ENCODE measurements at places on chromosomes 13 and 19.
A peak's percentile ranks its signal among the peaks of the same experiment; 100 is the strongest.

GRCh38 chr13:111393221-111393790 lies 72.9 kb downstream of the TEX29 start:
- no peak for DNase-seq

- DNase-seq: no peak
These were observed 2.5 kb upstream of the FCER2 start for GRCh38 chr19:7704280-7705060.

DNA sequence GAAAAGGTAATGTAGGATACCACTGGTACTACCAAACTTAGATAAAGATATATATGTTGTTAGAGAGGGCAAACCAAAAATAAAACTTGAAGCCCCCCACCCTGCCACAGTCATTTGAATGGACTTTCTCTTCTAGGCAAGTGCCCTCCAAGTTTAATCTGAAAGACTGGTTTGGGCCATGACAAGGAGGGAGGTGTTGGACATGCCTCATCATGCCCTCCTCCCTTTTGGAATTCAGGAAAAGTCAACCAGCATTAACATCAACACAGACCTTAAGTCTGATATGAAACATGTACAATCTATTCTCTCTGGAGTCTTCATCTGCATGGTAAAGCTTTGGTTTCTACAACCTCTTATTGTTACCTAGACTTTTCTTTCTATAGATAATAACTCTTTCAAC lies 46.3 kb upstream of the GPR12 start:
- DNase-seq: no peak

GRCh38 chr19:39328046-39328705 lies 7.5 kb upstream of the LRFN1 start:
- peak; percentile 77 for DNase-seq

GRCh38 chr13:36432106-36432544 lies at the start of gene CCNA1:
Gene CCNA1, plus strand, starts transcription at chr13:36432495. Its CDS starts 562 bp downstream, at chr13:36433057.
- no peak for DNase-seq

GRCh38 chr19:55694241-55694655 lies 19.2 kb downstream of the EPN1 start:
- DNase-seq: no peak

DNA sequence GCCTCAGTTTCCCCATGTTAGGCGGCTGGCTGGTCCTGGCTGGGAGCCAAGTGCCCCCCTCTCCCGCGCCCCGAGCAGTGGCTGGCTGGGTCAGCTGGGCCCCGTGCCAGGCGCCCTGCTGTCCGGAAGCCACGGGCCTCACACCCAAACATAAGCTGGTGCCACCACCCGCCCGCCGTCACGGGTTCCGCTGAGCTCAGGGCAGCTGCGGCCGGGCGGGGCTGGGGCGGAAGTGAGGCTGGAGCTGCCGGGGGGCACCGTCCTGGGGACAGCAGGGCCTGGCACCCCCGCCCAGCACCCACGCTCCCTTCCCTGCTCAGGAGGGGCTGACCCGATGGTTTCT lies 19.3 kb downstream of the HCN2 start:
- peak; percentile 58 for DNase-seq

GRCh38 chr13:113646376-113646775 lies 11.6 kb downstream of the ATP4B start:
- no peak for DNase-seq

DNA sequence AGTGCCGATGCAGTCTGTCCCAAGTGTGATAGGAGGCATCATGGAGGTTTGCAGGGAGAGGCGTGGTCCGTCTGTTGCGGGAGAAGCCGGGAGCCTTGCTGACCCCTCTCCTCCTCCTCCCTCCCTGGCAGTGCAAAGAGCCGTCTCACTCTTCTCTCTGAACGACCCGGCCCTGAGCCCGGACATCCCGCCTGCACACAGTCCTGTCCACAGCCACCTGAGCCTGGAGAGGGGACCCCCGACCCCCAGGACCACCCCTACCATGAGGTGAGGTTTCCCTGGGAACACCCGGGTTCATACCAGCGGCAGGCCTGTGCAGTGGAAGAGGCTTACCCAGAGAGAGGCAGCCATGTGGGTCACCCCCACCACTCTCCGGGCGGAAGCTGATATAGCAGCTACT lies 22.3 kb downstream of the DPF1 start:
- no peak for DNase-seq

GRCh38 chr13:49410477-49410876 lies 33.4 kb downstream of the CAB39L start:
- no peak for DNase-seq

GRCh38 chr19:2732157-2732725 lies 7.6 kb downstream of the SLC39A3 start:
- no peak for DNase-seq

DNA sequence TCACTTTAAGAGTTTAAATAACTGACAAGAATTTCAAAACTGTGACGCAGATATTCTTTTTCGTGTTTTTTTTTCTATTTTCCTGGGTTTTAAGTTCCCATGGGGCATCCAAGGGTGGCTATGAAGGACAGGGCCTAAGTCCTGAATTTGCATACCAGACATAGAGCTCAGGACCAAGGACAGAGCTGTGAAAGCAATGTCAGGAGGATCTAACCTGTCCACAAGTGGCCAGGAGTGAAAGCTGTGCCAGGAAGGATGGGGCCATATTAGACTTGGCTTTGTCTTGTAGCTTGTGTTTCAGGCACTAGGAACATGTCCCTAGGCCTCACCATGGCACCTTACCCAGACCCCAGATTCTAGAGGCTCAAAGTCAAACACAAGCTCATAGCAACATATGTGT lies 289.4 kb upstream of the MIR17HG start:
- DNase-seq: no peak

- DNase-seq: no peak
These were observed 18.1 kb upstream of the EID2 start for GRCh38 chr19:39557811-39558623.

- DNase-seq: peak; percentile 92
These were observed 38.6 kb upstream of the SEMA6B start for GRCh38 chr19:4597975-4598671.

DNA sequence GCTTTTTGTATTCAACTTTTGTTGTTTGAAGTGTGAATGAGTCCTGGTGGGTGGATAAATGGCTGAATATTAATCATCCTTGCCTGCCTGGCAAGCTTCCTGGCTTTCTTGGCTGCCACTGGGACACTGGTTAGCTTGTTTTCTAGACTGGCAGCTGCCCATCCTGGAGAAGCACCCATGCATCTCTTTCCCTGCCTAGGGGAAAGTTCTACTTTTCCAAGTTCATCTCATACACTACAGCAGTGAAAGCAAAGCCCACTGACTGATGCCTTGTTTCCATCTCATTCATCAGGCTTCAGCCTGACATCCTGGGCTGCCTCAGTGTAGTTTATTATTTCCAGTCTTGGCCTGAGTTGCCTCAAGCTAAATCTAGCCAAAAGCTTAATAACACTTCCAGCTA lies 244.8 kb downstream of the PCDH20 start:
- DNase-seq: peak; percentile 48

DNA sequence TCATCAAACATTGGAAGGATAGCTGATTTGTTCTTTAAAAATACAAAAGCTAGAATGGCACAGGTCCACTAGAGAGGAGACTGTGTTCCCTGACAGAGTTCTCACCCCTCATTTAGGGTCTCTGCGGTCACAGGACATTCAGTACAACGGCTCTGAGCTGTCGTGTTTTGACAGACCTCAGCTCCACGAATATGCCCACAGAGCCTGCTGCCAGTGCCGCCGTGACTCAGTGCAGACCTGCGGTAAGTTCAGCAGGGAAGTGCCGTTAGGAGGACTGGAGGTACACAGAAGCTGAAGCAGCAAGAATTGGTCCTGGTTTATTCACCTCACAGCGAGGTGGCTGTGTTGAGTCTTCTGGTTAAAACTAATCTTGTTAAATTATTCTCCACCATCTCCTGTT lies 90.0 kb downstream of the TNFRSF19 start:
- no peak for DNase-seq

DNA sequence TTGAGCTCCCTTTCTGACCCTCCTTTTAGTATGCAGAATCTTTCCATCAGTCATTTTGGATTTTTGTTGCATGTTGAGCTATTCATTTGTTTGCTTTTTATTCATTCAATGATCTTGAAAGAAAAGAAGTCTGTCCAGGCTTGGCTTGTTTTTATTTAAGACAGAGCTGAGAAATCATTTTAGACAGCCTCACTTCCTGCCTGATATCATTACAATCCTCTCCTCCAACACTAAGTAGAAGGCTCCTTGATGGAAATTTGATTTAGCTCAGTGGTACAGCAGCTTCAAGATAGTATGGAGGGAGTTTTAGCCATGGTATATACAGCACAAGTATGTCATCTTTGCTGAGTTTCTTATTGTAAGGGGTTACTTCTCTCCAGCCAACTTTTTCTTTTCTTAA lies 28.4 kb downstream of the MBNL2 start:
- no peak for DNase-seq

GRCh38 chr19:27773318-27774094 lies 1439.4 kb downstream of the UQCRFS1 start:
- no peak for DNase-seq

DNA sequence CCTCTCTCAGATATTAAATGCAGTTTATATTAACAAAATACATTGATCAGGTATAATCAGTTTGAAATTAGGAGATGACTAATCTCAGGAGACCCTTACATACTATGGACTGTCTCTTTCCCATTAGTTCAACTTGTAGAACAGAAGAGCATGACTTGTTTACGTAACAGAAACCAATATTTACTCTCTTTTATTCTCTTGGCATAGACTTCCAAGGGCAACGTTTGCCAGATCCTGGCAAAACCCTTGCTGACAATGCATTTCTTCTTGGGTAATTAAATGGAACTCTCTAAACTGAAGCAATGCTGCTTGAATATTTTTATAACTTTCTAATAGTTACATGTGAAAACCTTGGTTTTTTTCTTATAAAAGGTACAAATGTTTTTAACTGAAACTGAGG lies 68.3 kb upstream of the MYO16 start:
- DNase-seq: no peak

- DNase-seq: no peak
These were observed 121.8 kb downstream of the TBC1D4 start for GRCh38 chr13:75360170-75360569.

DNA sequence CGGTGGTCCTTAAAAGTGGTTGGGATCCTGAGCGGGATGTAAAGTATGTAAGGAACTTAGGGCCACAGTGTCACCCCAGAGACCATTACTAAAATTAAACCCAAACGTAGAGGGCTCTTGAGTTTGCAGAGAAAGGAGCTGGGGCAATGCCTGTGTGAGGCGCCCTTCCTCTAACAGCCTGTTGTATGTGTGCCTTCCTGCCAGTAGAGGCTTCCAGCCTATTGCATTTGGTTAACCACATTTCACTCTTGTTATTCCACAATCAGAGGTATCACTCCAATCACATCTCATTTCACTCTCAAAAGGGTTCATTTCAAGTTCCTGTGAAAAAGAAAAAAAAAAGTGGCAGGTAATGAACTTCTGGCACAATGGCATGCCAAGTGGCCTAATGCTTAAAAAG lies 29.4 kb downstream of the DIAPH3 start:
- no peak for DNase-seq

DNA sequence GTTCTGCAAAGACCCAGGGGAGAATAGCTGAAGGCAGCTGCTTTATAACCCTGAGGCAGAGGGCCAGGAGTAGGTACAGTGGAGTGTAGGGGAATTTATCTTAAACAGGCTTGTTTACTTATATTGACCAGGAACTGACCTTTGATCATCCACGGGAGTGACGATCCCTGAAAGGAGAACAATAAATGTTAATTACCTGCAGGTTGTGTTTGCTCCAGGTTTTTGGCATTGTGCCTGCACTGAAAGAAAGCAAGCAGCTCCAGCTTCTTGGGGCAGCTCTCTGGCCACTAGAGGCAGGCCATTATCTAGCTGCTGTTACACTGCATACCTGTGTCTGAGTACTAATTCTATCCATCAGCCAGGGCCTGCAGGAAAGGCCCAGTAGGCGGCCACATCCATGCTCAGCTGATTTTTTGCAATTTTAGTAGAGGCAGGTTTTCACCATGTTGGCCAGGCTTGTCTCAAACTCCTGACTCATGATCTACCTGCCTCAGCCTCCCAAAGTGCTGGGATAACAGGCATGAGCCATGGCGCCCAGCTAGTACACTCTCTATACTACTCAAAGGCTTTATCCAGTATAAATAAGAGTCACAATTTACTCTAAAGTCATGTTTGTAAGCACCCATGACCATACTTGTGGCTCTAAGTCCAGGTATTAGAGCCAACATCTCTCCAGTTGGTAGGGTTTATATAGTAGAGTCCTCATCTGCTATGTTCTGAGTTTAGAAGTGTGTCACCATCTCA lies 8.5 kb upstream of the ZNF91 start:
- DNase-seq: no peak

DNA sequence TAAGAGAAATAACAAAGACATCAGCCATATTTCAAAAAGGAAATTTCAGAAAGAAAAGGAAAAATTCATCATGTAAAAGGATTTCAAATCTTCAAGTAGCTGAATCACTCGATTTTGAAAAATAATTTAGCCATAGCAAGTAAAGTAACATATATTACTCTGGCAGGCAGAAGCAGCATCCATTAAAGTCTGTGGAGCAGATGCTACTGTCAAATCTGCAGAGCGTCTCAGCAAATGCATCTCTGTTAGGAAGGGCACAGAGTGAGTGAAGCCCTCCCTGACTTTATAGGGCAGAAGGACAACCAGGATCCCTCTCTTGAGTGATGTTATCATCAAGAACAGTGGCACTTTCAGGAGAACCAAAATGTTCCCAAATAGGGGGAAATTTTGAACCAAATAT lies 445.5 kb downstream of the EFNB2 start:
- no peak for DNase-seq

- no peak for DNase-seq
These were observed 15.9 kb downstream of the DYRK1B start for GRCh38 chr19:39817888-39818561.

- no peak for DNase-seq
These were observed 219.5 kb upstream of the MIR17HG start for GRCh38 chr13:91127995-91128394.

- DNase-seq: no peak
These were observed 349.0 kb downstream of the EFNB2 start for GRCh38 chr13:106186366-106187030.

- no peak for DNase-seq
These were observed 15.5 kb upstream of the SERPINE3 start for GRCh38 chr13:51323824-51324511.

GRCh38 chr13:109387471-109387870 lies 398.9 kb downstream of the IRS2 start:
- DNase-seq: no peak

DNA sequence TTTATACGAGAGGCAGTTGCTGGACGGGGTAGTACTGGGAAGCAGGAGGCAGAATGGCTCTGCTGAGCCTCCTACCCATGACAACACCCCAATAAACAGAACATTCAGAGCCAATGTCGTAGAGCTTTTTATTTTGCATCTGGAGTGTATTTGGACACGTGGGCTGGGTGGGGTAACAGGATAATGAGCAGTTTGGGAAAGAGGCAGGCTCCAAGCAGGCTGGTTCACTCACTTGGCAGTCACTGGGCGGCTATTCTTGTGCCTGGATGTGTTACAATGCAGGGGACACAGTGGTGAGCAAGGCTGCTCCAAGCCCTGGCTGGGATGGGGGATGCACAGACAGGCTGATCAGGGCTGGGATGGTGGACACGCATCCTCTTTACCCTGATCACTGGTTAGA lies 9.5 kb downstream of the ACTMAP start:
- DNase-seq: no peak

DNA sequence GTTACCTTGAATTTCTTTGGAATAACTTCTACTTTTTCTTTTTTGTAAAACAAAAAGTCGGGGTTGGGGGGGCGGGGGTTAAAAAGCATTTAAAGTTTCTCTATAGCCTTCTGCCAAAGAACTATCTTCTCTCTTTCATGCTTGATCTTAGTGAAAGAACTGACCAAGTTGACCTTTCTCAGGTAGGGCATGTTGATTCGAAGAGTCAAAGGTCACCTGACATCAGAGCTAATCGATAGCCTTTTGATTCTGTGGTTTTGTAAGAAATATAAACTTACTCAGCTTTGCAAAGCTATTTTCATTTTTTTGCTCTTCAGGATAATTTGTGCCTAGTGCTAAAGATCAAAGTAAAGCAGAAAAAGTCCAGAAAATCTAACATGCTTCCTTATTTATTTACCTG lies 181.5 kb downstream of the IRS2 start:
- DNase-seq: no peak
